T-cell (primary cell): ENCODE measurements at places on chromosomes 7 and 10. TPM values are rescaled to one million over a fixed set of nuclear protein-coding genes. Genes with fewer than 3 reads are reported as not detected.
A peak's percentile ranks its signal among the peaks of the same experiment; 100 is the strongest.

The RINT1 gene
- total RNA-seq, result 30.4 TPM

The LIPM gene
- not detected for total RNA-seq

The PIP gene
- total RNA-seq, result not detected

The ADIRF gene
- total RNA-seq, result not detected

The PAX4 gene
- not detected for total RNA-seq

The OGDHL gene
- not detected for total RNA-seq

The LLCFC1 gene
- not detected for total RNA-seq

The KCNH2 gene
- 3.0 TPM for total RNA-seq

The GPR26 gene
- not detected for total RNA-seq

The TMEM60 gene
- 10.6 TPM for total RNA-seq

The ABCB4 gene
- 0.60 TPM for total RNA-seq

The EN2 gene
- not detected for total RNA-seq

The OR2A42 gene
- 0.09 TPM for total RNA-seq

DNA sequence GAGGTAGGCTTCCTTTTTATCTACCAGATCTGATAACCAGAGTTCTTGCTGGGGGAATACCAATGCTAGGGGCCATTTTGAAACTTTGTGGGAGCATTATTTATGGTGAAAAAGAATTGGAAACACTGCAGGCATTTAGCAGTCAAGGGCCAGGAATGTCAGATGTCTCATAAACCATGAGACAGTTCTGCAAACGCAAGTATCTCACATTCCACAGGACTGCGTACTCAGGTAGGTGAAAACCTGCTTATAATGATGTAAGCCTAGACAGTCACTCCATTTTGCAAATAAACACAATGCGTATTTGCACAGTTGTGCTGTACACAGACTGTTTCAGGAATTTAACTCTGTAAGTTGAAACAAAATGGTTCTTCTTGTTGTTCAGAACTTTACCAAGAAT, 33.9 kb downstream of the ECHDC3 start:
- H3K27ac ChIP-seq, result no peak overlapping the region
- H3K4me3 ChIP-seq, result no peak overlapping the region
- no peaks in the 10 kb centered on the region for H3K4me1 ChIP-seq
- no peaks in the 10 kb centered on the region for H3K36me3 ChIP-seq

GRCh38 chr10:89478085-89478738, 57.2 kb downstream of the SLC16A12 start:
- no peak for DNase-seq
- H3K4me3 ChIP-seq, result no peak overlapping the region
- H3K27me3 ChIP-seq, result no peaks in the 10 kb centered on the region
- no peaks in the 10 kb centered on the region for H3K4me1 ChIP-seq
- no peaks in the 10 kb centered on the region for H3K36me3 ChIP-seq
- H3K27ac ChIP-seq, result no peak overlapping the region

GRCh38 chr10:100628061-100628460, 92.3 kb downstream of the HIF1AN start:
- H3K4me1 ChIP-seq, result no peaks in the 10 kb centered on the region
- DNase-seq, result no peak
- H3K4me3 ChIP-seq, result no peak overlapping the region
- H3K27ac ChIP-seq, result no peak overlapping the region

GRCh38 chr7:123208793-123209192, 9.0 kb upstream of the SLC13A1 start:
- H3K27ac ChIP-seq, result no peak overlapping the region
- DNase-seq, result no peak
- no peaks in the 10 kb centered on the region for H3K36me3 ChIP-seq
- no peaks in the 10 kb centered on the region for H3K4me1 ChIP-seq

GRCh38 chr7:1192171-1192676, 32.2 kb upstream of the ZFAND2A start:
- H3K27me3 ChIP-seq, result peaks cover 2% of the 10 kb centered on the region
- H3K4me1 ChIP-seq, result peaks cover 2% of the 10 kb centered on the region
- H3K4me3 ChIP-seq, result no peak overlapping the region
- H3K36me3 ChIP-seq, result no peaks in the 10 kb centered on the region
- no peak for DNase-seq
- no peak overlapping the region for H3K27ac ChIP-seq

GRCh38 chr10:77588886-77589285, 48.7 kb downstream of the KCNMA1 start:
- no peaks in the 10 kb centered on the region for H3K36me3 ChIP-seq
- H3K27ac ChIP-seq, result no peak overlapping the region
- no peaks in the 10 kb centered on the region for H3K4me1 ChIP-seq
- no peaks in the 10 kb centered on the region for H3K27me3 ChIP-seq
- no peak overlapping the region for H3K4me3 ChIP-seq
- DNase-seq, result no peak

- DNase-seq, result peak; percentile 92
- peak within 1 kb of the TSS; percentile 91 for H3K4me3 ChIP-seq
- peaks cover 14% of the 10 kb centered on the region for H3K4me1 ChIP-seq
- no peaks in the 10 kb centered on the region for H3K36me3 ChIP-seq
Measured at GRCh38 chr10:75210282-75211006, at the start of gene VDAC2. VDAC2 (plus strand) TSS chr10:75210796; CDS start chr10:75211159, 363 bp downstream.

GRCh38 chr10:35612385-35613106, 7.4 kb downstream of the GJD4 start:
- no peaks in the 10 kb centered on the region for H3K36me3 ChIP-seq
- H3K27me3 ChIP-seq, result peaks cover 43% of the 10 kb centered on the region
- H3K27ac ChIP-seq, result no peak overlapping the region
- no peak overlapping the region for H3K4me3 ChIP-seq
- DNase-seq, result no peak

DNA sequence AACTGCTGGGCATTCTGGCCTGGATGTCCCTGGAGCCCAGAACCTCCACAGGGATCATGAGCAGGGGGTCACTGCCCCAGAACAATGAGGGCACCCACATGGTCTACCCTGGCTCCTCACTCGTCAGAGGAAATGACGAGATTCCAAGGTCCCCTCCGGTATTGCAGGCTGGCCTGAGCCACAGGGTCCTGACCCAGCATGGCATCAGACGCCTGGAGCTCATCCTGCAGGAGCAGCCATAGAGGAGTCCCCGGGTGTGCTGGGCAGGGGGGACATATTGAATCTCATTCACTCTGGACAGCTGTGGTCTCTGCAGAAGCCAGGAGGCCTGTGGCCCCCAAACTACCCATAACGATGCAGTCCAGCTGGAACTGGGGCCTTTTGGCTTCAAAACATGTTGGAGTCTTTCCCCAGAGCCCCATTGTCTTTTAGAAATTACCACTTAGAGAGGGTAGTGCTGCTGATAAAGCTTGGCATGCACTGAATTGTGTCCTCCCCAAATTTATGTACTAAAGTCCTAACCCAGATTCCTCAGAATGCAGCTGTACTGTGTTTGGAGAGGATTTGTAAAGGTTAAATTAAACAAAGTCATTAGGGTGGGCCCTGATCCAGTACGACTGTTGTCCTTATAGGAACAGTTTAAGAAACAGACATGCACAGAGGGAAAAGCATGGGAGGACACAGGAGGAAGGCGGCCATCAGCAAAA, 27.7 kb downstream of the ANXA8 start:
- H3K27ac ChIP-seq, result no peak overlapping the region
- H3K36me3 ChIP-seq, result no peaks in the 10 kb centered on the region
- peaks cover 35% of the 10 kb centered on the region for H3K27me3 ChIP-seq
- DNase-seq, result no peak
- no peaks in the 10 kb centered on the region for H3K4me1 ChIP-seq
- no peak overlapping the region for H3K4me3 ChIP-seq

DNA sequence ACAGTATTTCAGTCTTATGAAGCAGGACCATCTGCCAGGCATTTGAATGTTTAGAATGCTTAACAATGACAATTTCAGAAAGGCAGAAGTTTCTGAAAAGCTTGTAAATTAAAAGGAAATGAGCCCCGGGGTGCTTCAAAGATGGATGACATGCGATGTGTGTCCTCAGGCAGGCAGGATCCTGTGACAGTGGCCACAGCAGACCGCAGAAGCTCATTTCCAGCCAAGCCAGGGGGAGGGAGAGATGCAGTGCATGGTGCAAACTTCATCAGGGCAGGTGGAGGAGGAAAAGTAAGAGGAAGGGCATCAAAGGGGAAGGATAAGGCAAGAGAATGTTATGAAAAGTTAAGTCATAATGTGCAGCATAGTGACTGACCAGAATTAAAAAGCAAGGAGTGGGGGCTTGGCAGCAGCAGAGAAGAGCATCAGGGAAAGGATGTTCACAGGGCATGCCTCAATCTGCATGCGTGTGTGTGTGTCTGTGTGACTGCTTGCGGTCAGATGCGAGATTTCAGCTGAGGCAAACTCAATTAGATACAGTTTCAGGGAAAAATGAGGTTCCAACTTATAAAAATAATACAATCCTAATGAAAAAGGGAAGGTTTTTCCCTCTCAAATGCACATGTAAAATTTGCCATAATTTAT, 173.7 kb downstream of the COBL start:
- H3K4me3 ChIP-seq, result no peak overlapping the region
- no peak for DNase-seq
- H3K27me3 ChIP-seq, result no peaks in the 10 kb centered on the region
- H3K27ac ChIP-seq, result no peak overlapping the region

DNA sequence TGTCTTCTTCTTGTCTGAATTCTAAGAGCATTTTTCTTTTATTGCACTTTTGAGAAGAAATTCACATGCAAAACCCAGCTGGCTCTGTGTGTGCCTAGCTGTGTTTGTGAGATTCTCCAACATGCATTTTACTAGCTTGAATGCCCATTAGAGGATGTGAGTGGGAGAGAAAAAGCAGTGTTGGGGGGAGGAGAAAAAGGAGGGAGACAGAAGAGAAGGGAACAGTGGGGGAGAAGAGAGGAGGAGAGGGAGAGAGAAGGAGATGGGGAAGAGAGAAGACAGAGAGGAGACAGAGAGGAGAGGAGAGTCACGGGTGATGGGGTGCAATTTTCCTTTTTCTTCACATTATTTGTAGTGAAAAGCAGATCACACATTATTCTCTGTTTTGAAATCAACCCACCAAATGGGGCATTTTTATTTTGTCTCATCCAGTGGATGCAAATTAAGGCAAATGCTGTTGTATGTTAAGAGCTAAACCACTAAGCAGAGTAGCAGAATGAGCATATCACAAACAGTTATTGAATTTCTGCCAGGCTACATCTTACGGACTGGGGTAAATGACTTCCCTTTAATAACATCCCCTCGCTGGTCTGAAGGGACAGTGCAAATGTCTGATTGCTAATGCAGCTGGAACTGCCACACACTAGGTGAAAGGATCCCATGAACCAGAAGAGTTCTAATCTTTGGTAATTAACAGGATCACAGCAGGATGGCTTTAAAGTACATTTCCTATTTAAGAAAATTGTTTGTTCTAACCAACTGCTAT, 849 bp downstream of the LRRN3 start:
- H3K4me3 ChIP-seq, result peak overlapping the region; percentile 50
- no peak for DNase-seq

DNA sequence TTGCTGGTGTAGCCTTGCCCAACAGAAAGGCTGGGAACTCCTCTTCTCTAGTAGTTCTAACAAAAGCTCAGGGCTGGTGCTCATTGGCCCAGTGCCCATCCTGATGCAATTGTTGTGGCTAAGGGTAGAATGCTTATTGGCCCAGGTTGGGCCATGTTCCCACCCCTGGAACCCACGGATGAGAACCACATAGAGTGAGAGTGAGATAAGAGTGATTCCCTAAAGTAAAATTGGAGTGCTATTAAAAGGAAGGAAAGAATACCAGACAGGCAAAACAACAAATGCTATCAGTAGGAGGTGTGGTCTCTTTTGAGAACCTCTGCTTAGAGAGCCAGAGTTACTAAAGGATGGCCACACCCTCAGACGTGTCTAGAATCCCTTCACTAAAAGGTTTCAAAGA, 49.2 kb downstream of the LGI1 start:
- H3K36me3 ChIP-seq, result no peaks in the 10 kb centered on the region
- peaks cover 3% of the 10 kb centered on the region for H3K27me3 ChIP-seq
- H3K4me1 ChIP-seq, result no peaks in the 10 kb centered on the region
- no peak overlapping the region for H3K27ac ChIP-seq

- peak; percentile 61 for DNase-seq
- peak overlapping the region; percentile 58 for H3K27ac ChIP-seq
- H3K4me3 ChIP-seq, result peak overlapping the region; percentile 74
- H3K36me3 ChIP-seq, result no peaks in the 10 kb centered on the region
- peaks cover 27% of the 10 kb centered on the region for H3K4me1 ChIP-seq
- no peaks in the 10 kb centered on the region for H3K27me3 ChIP-seq
Measured at GRCh38 chr10:31133792-31134310, 102.2 kb upstream of the ZNF438 start.

- no peak for DNase-seq
- peaks cover 3% of the 10 kb centered on the region for H3K4me1 ChIP-seq
- H3K27ac ChIP-seq, result peak overlapping the region; percentile 31
- H3K36me3 ChIP-seq, result peaks cover 9% of the 10 kb centered on the region
- no peak overlapping the region for H3K4me3 ChIP-seq
Measured at GRCh38 chr7:7672545-7673239, 32.1 kb downstream of the UMAD1 start.

DNA sequence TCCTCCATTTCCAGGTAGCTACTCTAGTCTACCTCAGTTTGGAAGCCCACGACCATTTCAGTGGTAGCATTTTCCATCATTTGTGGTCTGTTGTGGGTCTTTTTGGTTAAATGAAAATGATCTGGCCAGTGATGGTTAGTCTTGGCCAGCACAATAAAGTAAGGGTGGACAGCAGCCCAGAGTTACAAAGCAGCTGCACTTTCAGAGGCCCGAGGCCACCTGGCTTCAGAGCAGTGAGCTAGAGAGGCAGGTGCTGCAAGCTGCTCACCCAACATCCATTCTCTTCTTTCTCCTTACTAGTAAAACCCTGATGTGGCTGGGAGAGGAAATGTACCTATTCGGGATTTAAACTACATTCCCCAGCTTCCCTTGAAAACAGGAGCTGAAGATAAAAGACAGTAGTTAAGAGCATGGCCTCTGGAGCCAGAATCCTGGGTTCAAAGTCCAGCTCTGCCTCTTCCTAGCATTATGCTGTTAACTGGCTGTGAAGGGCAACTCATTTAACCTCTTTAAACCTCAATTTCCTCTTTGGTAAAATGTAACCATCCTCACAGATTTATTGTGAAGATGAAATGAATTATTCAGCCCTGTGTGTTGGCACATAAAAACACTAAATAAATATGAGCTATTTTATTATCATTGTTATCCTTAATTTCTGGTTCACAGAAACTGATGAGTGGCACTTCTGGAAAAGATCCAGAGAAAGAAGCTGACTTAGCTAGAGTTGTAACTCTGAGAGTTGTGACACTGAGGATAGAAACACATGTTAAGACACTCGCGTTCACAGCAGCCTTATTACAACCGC, 517.4 kb downstream of the PARD3 start:
- H3K27me3 ChIP-seq, result no peaks in the 10 kb centered on the region
- no peaks in the 10 kb centered on the region for H3K36me3 ChIP-seq
- DNase-seq, result no peak
- H3K4me1 ChIP-seq, result no peaks in the 10 kb centered on the region
- no peak overlapping the region for H3K27ac ChIP-seq
- H3K4me3 ChIP-seq, result no peak overlapping the region

- no peaks in the 10 kb centered on the region for H3K4me1 ChIP-seq
- H3K4me3 ChIP-seq, result no peak overlapping the region
- no peaks in the 10 kb centered on the region for H3K27me3 ChIP-seq
- no peak for DNase-seq
Measured at GRCh38 chr7:18941207-18941606, 176.2 kb downstream of the TWIST1 start.
